ENCODE measurements at places on chromosomes 3 and 15. TPM values are rescaled to one million over a fixed set of nuclear protein-coding genes. Genes with fewer than 3 reads are reported as not detected.

Gene BDH1
- 126 TPM for total RNA-seq

Gene LMAN1L
- total RNA-seq = not detected

Gene FGD5
- not detected for total RNA-seq

DNA sequence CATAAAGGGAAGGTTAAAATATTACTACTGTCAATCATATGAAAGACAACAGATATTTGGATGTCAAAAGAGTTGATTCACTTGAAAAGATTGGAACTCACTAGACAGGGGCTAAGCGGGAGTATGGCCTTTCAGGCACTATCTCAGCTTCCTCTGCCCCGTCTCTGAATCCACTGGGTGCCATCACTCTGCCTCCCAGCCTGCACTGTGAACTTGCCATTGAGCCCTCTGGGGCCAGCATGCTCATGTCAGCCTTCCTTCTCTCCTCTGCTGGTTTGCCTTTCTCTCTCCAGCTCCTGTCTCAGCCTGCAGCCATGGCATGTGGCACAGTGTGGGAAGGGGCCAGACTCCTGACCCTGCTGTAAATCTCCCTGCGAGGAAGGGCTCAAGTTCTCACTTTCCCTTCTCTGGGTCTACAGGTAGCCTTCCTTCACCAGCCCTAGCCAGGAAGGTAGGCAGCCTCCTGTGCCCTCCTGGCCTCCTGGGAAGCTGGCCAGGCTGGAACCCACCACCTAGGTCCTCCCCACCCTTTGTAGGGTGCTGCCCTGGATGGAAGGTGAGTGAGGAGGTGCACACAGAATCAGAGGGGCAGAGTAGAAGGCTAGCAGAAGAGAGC, 54.0 kb upstream of the SLCO2A1 start:
- DNase-seq = no peak

DNA sequence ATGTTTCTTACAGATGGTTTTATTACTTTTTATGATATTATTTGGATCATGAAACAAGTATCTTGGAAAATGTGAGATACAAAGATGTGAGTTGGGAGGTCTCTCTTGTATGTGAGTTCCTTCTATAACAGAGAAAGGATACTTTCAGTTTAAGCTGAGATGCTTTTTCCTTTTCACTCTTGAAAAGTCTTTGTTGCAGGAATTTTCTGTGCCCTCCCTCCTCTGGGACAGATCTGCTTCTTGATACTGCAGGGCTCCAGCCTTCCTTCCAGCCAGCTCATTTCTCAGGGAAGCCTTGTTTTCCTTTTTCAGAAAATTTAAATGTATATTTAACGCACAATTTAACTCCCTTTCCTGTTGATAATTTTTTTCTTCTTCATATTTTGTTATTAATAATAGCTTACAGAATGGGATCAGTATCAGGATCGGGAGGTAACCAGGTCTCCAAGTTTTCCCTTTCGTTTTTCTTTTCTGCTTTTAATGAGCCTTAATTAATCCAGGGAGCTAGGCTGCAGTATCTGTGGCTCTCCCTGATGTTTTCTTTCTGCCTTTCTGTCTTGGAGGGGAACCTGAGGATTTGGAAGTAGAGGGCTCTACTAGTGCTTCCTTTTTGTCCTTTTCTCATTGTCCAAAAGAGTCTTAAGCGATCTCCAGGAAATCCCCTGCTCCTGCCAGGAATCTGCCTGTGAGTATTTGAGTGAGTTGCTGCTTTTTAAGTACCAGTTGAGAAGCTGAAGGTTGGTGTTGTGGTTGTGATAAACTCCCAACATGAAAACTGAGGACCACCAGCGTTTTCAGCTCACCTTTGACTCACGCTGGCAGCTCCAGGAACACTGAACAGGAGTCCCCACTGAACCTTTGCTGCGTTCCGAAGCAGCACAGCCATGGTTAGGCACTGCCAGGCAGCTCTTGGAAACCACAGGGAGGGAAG, 105.7 kb downstream of the IGF1R start:
- DNase-seq = no peak

GRCh38 chr15:76345880-76346668, 9.5 kb downstream of the ISL2 start:
- peak; percentile 30 for DNase-seq

DNA sequence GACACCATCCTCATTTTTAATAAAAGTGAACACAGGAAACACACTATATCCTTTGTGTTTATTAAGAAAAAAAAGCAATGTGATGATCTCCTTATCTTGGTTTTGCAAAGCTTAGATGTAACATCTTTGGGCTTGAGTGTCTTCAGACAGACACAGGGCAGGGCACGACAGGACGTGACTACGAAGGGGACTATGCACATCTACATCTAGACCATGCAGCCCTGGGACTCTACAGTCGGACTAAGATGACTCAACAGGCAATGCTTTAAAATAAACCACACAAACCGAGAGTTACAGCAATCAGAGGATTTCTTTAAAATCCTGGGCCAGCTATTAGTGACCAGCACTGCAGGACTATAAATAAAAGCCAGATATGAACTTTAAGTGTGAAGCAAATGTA, 22.8 kb upstream of the TM2D3 start:
- no peak for DNase-seq

DNA sequence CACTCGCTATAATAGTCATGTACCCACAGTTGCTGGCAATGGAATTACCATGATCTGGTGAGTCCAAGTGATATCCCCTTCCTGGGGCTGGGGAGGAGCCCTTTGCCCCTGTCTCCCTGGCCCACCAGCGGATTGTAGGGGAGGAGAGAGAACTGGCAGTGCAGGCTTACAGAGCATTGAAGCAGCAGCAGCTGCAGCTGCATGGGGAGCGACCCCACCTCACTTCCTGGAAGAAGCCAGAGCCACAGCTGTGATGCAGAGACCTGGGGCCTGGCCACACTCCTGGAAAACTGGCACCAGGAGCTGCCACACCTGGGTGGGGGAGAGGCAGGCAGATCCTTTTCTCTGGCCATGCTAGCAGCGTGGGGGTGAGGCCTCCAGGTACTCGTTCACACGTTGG, 300.1 kb upstream of the PROK2 start:
- DNase-seq = no peak

DNA sequence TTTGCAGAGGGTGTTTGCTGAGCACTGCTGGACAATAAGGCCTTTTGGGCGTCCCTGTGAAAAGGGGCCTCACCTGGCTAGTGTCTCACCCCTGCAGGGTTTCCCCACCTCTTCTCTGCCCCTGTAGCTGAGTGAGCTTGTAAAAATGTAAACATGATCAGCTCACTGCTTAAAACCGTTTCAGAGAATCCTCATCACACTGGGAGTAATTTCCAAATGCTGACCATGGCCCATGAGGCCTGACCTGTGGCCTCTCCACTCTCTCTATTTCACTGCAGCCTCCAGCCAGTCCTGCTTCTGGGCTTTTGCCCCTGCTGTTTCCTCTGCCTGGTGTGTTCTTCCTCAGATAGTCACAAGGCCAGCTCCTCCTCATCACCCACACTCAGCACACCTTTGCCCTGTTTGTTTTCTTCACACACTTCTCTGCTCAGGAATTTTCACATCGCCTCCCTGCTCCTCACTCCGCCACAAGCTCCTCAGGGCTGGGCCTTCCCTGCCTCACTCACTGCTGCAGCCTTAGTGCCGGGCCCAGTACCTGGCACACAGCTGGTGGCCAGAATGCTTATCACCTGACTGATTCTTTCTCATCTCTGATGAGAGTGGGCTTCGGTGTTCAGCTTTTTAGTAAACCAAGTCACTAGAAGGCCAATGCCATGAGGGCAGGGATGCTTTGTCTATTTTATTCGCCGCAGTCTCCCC, 79.3 kb upstream of the SEC13 start:
- DNase-seq = no peak

DNA sequence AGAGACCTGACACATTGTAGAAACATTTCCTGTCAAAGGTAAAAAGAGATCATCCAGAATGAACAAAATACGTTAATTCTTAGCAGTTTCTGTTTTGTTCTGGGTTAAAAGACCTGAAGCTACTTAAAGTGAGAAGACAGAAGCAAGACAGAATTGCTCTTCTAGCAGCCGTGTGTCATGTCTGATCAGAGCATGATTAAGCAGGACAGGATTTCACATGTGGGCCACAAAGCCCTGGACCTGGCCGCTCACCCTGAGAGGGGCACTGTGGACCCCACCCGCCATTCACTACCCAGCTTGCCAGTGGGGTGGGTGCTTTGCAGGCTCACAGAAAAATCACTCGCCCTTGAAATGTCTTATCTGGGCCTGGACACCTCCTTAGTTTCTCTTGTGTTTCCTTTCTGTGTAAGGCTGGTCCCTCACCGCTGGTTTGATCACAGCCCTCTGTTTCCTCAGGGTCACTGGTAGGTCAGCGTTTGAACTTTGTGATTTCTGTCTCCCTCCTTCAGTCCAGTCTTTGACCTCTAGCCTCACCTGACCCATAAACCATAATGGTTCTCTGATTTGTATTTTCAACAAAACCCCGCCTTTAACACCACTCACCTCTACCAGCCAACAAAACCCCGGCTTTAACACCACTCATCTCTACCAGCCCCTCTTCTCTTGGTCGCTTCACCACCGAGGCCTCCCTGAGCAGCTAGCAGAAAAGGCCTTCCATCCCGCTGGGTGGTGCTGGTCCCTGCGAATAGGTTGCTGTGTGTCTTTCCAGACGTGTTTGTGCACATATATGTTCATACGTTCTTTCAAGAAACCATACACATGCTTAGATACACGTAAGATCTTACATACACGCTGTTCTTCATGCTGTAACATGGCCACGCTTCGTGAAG, 185.0 kb downstream of the OR4M2 start:
- DNase-seq = peak; percentile 13

GRCh38 chr3:103511891-103512290, 1077.1 kb downstream of the ZPLD1 start:
- no peak for DNase-seq

DNA sequence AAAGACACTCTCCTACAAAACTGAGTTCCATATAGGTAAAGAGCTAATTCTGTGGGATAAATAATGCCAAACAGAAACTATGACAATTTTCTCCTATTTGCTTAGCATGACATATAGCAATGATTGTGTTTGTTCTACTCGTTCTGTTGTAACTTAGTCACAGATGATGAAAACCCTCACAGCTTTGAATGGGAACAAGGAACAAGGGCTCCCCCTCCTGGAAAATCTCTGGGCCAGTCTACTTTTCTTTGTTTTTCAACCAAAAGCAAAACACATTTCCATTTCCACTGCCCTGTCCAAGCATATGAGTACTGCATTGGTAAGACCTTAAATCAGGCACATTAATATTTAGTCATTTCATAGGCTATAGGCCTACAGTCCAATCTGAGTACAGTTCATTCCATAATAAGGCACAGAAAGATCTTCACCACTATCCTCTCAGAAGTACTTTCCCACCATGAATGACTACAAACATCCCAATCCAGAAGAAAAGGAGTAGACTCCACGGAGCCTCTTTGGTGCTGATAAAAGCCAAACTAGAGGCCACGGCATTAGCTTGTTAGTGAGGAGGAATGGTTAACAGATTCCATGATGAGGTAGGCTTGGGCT, 67.1 kb downstream of the ATP8B4 start:
- peak; percentile 48 for DNase-seq
